ENCODE measurements at places on chromosomes 16 and 17.

GRCh38 chr16:48158296-48158695 lies 2.5 kb upstream of the ABCC12 start:
- no peak for DNase-seq

- no peak for DNase-seq
These were observed 27.5 kb downstream of the KIFC3 start for GRCh38 chr16:57774705-57775285.

DNA sequence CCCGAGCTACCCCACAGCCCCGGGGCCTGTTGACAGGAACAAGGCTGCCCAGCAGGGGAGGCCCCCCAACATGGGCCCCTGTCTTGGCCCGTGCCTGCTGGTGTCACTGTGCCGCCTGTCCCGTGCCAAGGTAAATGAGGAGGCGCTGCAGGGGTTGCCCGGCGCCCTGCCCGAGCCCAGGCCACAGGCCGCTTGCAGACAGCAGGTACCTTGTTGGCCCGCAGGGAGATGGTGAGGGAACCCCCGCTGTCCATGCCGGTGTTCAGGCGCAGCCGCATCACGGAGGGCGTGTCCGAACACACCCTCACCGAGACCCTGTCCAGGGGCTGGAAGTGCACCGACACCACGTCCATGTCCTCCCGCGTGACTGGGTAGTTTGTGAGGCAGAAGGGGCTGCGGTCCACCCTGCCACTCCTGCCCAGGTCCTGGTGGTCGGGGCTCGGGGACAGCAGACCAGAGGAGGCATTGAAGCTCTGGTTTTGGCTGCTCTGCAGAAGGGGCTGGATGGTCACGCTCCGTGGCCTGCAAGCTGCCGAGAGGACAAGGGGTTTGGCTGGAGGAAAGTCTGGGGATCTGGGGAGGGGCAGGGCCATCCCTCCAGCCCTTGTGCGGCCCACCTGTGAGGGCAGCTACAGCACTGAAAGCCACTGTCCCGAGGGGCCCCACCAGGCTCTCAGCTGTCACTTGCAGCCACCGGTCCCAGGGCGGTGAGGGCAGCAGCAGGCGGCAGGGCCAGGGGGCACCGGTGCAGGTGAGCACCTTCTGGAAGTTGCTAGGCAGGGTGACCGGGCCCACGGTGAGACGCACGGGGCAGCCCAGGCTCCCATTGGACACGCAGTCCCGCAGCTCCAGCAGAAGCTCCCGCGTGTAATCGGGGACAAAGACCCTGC lies 5.6 kb downstream of the PGAP6 start:
- DNase-seq = no peak

GRCh38 chr16:38941-39892 lies 14.2 kb downstream of the POLR3K start:
- no peak for DNase-seq

GRCh38 chr17:67289181-67289876 lies 44.3 kb upstream of the HELZ start:
- DNase-seq = no peak

GRCh38 chr16:49516382-49517036 lies 142.9 kb downstream of the C16orf78 start:
- no peak for DNase-seq

GRCh38 chr17:9905902-9906301 lies 831 bp upstream of the RCVRN start:
- no peak for DNase-seq

- DNase-seq = no peak
These were observed 6.0 kb downstream of the MPG start for GRCh38 chr16:83781-84615.

- no peak for DNase-seq
These were observed 188.4 kb upstream of the MAF start for GRCh38 chr16:79788949-79789348.

DNA sequence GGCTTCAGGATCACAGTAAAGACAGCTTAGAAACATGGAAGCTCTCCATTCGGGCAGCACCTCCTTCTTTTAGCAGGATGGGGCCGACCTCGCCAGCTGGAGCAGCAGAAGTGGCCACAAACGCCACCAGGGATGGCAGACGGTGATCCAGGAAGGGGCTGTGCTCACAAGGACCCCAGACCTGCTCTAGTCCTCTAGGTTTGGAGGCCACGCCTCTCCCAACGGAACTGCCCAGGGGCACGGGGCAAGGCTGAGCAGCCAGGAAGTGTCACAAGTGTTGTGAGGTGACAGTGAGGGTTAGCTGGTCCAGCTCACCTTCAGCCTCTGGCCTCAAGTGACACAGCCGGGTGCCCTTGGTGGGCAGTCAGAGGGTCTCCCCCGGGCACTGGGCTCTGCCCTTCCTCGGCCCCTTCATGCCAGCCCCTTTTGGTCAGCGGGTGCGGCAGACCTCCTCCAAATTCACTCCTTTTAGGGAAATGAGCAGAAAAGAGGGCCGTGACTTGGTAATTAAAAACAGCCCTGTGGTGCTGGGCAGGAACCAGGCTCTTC lies 20.4 kb downstream of the CEP295NL start:
- DNase-seq = no peak

- DNase-seq = peak; percentile 68
These were observed 42.2 kb downstream of the HOXB1 start for GRCh38 chr17:48488548-48489106.

GRCh38 chr17:61875285-61875684 lies 12.0 kb upstream of the BRIP1 start:
- DNase-seq = no peak

GRCh38 chr16:77816293-77816692 lies 27.9 kb downstream of the VAT1L start:
- no peak for DNase-seq

GRCh38 chr16:57527027-57527426 lies 9.3 kb downstream of the CCDC102A start:
- no peak for DNase-seq

DNA sequence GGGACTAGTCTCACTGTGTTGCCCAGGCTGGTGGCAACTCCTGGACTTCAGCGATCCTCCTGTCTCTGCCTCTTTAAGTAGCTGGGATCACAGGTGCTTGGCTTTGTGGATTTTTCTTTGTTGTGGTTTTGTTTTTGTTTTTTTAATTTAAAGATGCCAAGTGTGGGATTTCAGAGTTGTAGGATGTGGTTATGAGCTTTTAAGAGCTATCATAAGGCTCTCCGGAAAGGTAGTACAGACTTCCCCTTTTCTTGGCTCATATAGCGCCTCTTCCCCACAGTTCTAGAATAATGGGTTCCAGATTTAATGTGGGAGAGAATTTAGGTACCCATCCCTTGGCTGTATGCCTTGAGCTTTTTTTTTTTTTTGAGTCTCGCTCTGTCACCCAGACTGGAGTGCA lies 17.1 kb downstream of the AKAP1 start:
- no peak for DNase-seq

- DNase-seq = no peak
These were observed 2.3 kb downstream of the NAT9 start for GRCh38 chr17:74773871-74774286.

- no peak for DNase-seq
These were observed 29.2 kb downstream of the CCDC40 start for GRCh38 chr17:80065478-80066170.

- DNase-seq = no peak
These were observed 79.0 kb upstream of the SMURF2 start for GRCh38 chr17:64741038-64741641.

DNA sequence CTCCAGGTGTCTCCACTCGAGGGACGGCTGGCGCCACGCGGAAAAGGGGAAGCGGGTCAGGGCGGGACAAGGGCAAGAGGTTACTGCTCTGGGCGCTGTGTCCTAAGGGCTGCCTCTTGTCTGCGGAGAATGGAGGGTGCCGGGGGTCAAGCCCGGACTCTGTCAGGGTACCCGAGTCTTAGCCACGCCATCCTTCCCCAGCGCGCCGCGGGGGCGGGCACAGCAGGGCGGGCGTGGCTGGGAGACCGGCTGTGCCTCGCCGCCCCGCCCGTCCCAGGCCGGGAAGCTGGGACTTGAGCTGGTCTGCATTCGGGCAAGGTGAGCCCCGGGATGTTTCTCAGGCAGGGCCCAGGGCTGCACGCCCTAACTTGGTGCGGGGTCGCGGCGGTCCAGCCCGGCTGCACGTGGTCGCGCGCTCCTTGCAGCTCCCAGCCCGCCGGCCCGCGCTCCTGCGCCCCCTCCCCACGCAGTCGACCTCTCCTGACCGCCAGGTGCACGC lies 6.2 kb upstream of the ACTG1 start:
- no peak for DNase-seq

- no peak for DNase-seq
These were observed 15.7 kb downstream of the HYDIN start for GRCh38 chr16:71214746-71215381.

GRCh38 chr16:7137560-7138330 lies 194.9 kb upstream of the RBFOX1 start:
- DNase-seq = no peak

GRCh38 chr16:30054959-30055553 lies 10.5 kb upstream of the ALDOA start:
- DNase-seq = peak; percentile 67

DNA sequence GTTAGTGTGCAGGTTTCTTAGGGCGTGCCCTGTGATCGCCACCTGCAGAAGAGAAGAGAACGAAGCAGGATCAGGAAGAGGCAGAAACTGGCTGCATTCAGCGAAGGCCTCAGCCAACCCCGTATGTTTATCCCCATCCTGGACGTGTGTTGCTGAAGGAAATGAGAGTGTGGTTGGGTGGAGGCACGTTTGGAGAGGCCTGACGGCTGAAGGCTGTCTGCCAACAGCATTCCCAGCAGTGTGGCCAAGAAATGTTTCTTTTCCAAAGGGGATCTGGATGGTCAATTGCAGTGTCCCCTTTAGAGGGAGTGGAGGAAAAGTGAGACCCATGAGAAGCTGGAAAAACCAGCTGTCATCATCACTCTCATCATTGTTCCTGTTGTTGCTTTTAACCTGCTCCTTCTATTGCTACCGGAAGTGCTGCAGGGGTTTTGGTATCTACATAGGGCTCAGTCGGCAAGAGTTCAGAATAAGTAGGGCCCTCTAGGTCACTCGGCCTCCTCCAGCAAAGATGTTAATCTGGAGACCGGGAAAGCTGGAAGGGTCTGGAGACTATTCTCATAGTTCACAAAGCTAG lies 46.5 kb upstream of the SLC47A1 start:
- no peak for DNase-seq

- no peak for DNase-seq
These were observed 62.3 kb downstream of the ZDHHC7 start for GRCh38 chr16:84948851-84949610.

DNA sequence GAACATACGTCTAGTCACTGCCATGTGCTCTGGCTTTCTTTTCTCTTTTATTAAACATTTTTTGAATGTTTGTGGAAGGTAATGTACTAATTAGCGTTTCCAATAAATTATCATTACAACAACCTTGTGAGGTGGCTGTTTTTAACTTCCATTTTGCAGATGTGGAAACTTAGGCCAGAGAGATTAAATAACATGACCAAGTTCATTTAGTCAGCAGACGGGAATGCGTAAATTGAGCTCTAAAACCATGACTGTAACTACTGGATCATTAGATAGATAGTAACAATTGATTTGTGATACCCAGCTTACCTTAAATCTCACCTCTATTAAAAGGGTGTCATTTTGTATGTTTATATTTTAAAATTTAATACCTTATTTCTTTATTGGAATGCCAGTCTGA lies 49.4 kb downstream of the RABEP1 start:
- no peak for DNase-seq

GRCh38 chr17:9361188-9361955 lies 214.2 kb downstream of the STX8 start:
- no peak for DNase-seq

- DNase-seq = no peak
These were observed 8.6 kb downstream of the ADGRG1 start for GRCh38 chr16:57637020-57637419.

GRCh38 chr16:10754941-10755340 lies 11.3 kb downstream of the NUBP1 start:
- no peak for DNase-seq

- DNase-seq = no peak
These were observed 172.9 kb downstream of the STX8 start for GRCh38 chr17:9402590-9403199.

GRCh38 chr17:17413215-17413792 lies 63.5 kb upstream of the MED9 start:
- no peak for DNase-seq

GRCh38 chr16:56630134-56630533 lies 2.3 kb upstream of the MT1M start:
- DNase-seq = no peak

DNA sequence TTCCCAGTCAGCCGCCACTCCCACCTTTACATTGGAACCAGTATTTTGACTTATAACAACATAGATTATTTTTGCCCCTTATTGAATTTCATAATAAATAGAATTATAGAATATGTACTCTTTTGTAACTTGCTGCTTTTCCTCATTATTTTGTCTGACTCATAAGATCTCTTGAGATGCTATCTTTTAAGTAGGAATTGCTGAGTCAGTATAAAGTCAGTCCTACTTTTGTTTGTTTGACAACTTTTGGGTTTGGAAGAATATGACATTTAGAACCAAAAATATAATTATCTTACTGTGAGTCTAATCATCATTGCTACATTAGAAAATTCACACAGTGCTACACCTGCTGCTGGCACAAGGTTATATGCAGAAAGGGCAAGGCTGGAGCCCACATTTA lies 69.7 kb downstream of the STXBP4 start:
- no peak for DNase-seq

Measured in liver (tissue), 10 donors.